Activated CD4-positive, alpha-beta T cell treated with anti-CD3 and anti-CD28 coated beads for 4 hours (primary cell): ENCODE measurements at places on chromosomes 2 and 18.
A peak's percentile ranks its signal among the peaks of the same experiment; 100 is the strongest.

DNA sequence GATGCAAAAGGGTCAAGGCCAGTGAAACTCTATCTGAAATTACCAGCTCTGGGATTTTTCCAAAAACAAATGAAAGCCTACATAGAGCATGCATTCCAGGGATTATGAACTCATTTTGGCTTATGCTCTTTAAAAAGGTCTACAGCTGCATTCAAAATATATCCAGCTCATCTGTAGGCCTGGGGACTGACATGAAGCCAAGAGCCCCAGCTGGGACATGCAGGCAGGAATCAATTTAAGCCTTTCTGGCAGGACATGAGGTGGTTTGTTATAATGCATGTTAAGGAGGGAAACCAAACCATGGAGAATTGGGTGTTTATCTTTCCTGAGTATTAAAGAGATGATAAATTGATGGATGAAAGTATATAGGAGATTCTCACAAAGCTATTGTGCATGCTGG, 164.5 kb downstream of the RBM43 start:
- no peak for DNase-seq

DNA sequence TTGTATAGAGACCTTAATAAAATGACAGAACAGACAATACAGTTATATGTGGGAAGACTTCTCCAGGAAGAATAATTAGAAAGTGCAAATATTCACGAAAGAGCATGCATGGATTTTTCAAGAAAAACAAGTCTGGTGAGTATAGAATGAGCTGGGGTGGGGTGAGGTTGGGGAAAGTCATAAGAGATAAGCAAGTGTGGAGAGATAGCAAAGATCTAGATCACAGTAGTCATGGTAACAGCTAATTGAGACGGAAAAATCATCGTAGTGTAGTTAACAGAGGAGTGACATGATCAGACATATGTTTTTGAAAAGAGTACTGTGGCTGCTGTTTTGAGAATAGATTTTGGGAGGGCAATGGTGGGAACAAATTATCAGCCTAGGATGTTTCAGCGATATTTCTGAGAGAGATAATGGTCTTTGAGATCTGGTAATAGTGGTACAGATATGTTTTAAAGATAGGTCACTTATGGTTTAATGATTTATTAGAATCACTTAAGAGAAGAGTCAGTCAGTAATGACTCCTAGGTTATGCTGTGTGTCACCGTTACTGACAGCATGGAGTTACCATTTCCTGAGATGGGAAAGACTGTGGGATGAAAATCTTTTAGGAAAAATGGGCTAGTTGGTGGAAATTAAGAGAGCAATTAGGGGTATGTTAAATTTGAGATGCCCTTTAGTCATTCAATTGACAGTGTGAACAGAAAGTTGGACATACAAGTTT, 248.5 kb upstream of the SLC8A1 start:
- no peak for DNase-seq

DNA sequence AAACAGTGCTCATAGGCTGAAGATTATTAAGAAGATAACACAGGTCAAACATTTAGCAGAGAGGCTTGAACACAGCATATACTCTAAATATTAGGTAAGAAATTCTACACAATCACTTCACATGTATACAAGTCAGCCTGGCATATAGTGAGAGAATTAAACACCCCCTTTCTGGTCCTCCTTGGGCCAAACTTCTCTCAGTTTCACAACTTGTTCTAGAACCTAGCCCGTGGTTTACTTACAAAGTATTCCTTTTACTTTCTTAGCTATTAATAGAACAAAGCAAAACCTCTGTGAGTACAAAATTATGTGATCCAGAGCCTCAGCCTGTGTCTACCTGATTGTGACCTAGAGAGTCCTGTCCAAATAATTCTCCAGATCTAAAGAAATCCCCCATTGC, 562.8 kb downstream of the TNS1 start:
- no peak for DNase-seq

GRCh38 chr2:204608237-204608939, 63.1 kb downstream of the PARD3B start:
- no peak for DNase-seq

- DNase-seq = no peak
These were observed 31.6 kb upstream of the VWC2L start for GRCh38 chr2:214379227-214379626.

GRCh38 chr2:159410276-159410675, 123.8 kb upstream of the WDSUB1 start:
- DNase-seq = no peak

- no peak for DNase-seq
These were observed 94.8 kb upstream of the ZNF516 start for GRCh38 chr18:76589866-76590265.

GRCh38 chr2:186485576-186485870, 537 bp upstream of the ZC3H15 start:
- no peak for DNase-seq

GRCh38 chr18:12334366-12334808, 26.3 kb downstream of the TUBB6 start:
- no peak for DNase-seq

DNA sequence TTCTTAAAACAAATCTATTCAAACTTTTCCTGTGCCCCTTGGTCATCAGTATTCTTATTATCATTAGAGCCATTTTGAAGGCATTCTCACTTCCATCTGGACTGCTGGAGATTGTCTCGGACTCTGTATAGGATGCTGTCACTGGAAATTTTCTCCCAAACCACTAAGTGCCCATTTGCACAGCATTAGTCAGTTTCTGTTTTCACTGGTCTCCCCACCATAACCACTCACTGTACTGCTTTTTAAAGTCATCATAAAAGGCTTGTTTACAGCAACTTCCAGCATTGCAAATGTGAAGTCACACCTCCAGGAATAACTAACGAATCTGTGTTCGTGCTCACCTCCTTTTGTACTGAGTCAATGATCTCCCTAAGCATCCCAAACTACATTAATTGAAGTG, 150.9 kb upstream of the SERTAD2 start:
- no peak for DNase-seq

DNA sequence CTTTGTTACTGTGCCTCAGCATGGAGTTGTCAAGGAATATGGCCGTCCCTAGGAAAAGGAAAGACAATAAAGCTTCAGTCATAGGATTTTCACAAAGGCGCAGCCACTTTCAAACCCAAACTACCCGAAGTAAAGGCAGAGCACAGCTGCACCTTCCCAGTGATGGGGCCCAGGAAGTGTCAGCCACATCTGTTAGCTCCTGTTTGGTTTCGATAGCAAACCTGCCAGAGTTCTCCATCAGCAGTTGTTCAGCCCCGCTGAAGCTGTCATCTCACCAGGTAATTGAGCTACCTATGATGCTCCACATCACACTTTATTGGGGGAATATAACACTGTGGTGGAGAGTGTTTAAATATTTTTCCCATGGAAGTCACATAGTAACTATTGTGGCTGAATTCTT, 80.7 kb downstream of the LRATD1 start:
- no peak for DNase-seq

GRCh38 chr2:124530203-124530602, 505.1 kb downstream of the CNTNAP5 start:
- no peak for DNase-seq

- no peak for DNase-seq
These were observed 53.6 kb upstream of the EML6 start for GRCh38 chr2:54669677-54670484.

GRCh38 chr18:77361382-77361781, 111.7 kb downstream of the GALR1 start:
- no peak for DNase-seq

GRCh38 chr2:102082571-102083392, 59.8 kb upstream of the IL1R1 start:
- DNase-seq = peak; percentile 49

DNA sequence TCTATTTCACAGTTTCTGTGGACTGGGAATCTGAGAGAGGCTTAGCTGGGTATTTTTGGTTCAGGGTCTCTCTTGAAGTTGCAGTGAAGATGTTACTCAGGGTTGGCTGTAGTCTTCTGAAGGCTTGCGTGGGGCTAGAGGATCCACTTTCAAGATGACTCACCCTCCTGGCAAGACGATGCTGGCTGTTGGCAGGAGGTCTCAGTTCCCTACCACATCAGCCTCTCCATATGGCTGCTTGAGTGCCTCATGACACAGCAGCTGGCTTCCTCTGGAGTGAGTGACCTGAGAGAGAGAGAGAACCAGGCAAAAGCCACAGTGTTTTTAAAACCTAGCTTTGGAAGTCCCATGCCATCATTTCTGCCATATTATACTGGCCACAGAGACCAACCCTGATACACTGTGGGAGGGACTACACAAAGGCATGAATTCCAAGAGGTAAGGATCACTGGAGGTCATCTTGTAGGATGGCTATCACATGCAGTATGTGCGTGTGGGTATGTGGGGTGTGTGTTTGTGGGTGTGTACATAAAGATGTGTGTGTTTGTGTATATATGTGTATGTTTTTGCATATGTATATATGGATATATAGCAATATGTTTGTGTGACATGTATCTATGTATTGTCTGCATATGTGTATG, 25.1 kb downstream of the DNPEP start:
- DNase-seq = no peak
